HCEC 1CT (cell line): ENCODE measurements at places on chromosomes 2 and 18.
A peak's percentile ranks its signal among the peaks of the same experiment; 100 is the strongest.

DNA sequence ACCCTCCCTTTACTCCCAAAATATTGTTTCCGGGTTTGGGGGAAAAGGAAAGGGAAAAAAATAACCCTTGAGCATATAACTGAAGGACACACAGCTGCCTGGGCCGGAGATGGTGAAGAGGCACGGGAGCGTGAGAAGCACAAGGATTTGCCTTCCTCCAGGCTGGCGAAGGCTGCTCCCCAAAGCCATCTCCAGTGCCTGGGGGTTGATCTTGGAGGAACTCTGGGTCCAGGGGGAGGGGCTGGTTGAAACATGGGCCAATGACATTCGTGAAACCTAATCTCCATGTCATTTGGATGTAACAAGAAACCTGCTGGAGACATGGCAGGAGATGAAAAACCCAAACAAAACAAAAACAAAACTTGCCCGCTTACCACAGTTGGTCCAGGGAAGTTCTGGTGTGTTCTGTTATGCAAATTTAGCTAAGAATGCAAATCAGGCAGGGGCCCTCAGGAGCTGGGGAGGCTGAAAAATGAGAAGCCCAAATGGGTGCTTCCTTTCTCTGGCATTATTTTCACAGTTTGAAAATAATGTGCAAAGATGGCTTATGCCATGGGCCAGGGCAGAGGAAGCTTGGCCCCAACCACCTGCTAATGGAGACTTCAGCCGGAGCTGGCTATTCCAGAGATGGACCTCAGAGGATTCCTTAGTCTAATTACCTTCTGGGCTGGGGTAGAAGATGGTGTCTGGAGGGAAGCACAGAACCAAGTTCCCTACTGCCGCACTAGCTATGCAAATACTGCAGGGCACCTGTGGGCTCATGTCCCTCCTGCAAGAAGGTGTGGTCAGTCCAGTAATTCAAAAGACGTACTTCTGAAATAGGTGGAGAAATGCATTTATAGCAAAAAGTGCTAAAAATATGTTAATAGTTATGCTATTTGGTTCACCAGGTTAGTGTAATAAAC lies 180.9 kb downstream of the BCL2 start:
- DNase-seq = no peak

- no peak for DNase-seq
Measured at GRCh38 chr2:186907897-186908296, 58.9 kb upstream of the ZSWIM2 start.

DNA sequence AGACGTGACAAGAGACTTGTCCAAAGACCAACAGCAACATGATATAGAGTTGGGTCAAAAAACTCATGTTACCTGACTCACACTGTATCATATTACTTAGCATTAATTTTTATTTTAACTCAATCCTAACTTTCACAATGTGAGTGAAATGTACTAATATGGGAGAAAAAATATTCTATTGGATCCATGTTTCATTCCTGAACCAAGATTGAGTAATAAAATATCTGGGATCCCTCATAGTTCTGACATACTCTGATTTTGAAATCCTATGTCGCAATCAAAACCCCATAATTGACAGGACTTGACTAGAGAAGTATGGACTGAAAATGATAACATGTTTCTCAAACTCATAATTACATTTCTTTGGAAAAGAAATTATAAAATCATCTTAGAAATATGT lies 190.4 kb downstream of the RIT2 start:
- peak; percentile 51 for DNase-seq

- DNase-seq = no peak
Measured at GRCh38 chr2:205803500-205803899, 121.2 kb downstream of the NRP2 start.

DNA sequence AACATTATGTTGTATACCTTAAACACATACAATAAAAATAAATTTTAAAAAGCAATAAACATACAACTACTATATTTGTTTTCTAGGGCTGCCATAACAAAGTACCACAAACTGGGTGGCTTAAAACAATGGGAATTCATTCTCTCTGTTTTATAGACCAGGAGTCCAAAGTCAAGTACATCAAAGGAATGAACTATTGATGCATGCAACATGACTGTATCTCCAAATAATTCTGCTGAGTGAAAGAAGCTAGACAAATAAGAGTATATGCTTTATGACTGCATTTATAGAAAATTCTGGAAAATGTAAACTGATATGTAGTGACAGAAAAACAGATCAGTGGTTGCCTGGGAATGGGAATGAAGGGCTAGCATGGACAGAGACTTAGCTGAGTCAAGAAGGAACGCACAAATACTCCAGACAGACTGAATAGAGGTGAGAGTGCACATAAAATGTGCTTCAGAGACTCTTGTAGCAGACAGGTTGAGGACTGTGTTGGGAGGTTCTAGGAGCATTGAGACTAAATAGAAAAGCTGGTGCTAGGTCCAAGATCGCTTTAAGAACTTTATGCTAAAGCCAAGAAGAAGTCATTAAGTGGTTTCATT lies 11.0 kb upstream of the PLA2R1 start:
- peak; percentile 40 for DNase-seq

- DNase-seq = no peak
Measured at GRCh38 chr18:6004119-6004518, 108.8 kb upstream of the TMEM200C start.

GRCh38 chr2:28754321-28754720 lies 2.7 kb downstream of the PPP1CB start:
- peak; percentile 16 for DNase-seq

GRCh38 chr2:218428846-218429558 lies 10.1 kb downstream of the VIL1 start:
- no peak for DNase-seq

DNA sequence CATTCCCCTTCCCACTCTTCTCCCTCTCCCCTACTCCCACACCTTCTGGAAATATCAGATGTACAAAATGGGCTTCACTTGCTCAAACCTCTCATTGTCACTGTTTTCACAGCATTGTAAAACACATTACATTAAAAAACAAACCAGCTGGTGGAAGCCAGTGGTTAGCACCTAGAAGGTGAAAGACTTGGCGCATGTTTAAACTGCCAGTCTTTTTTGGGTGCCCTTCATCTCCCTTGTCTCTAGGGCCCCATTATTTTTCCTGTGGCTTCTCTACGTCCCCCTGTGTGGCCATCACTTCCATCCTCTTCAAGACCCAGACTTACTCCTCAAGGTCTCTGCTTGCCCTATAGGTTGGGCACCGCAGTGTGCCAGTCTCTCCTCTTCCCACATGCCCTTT lies 34.9 kb downstream of the MGAT5 start:
- DNase-seq = no peak

- no peak for DNase-seq
Measured at GRCh38 chr2:158325782-158326340, 130.7 kb downstream of the CCDC148 start.

DNA sequence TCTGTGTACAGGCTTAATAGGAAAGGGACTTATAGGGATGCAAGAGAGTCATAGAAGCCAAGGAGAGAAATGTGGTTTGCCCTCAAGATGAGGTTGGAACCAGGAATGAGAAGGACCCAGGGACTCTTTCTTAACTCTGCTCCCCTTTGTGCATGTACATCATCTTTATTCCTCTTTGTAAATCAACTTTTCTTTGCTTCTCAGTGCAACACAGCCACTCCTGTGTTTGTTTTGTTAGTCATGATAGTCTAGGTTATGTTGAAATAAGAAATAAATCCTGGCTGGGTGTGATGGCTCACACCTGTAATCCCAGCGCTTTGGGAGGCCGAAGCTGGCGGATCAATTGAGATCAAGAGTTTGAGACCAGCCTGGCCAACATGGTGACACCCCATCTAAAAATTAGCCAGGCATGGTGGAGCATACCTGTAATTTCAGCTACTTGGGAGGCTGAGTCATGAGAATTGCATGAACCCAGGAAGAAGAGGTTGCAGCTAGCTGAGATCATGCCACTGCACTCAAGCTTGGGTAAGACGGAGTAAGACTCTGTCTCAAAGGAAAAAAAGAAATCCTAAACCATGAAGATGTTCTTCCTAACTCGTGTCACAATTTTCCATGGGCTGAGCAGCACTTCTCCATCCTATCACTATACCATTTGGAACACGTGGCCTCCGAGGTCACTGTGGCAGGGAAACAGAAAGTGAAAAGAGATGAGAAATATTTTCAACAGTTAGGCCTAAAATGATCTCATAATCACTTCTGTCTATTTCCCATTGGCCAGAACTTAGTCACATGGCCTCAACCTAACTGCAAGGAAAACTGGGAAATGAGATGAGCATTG lies 73.0 kb upstream of the TMEM17 start:
- peak; percentile 70 for DNase-seq

DNA sequence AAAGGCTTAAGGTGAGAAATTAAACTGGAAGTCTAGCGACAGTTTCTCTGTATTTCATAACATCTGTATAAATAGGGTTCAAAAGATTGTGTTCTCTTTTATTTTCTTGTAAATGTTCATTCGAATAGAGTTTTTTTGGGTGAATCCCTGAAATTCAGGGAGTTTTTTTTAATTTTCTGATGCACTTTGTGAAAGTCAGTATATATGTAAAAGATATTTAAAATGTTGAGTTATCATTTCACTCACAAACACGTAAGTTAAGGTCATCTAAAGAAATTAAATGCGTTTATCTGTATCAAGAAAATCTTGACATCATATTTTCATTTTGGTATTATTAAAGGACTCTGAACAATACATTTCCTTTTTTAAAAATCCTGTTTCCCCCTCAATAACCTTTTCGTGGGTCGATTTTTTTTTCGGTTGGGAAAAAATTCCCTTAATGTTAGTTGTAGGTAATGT lies 3.4 kb downstream of the SP9 start:
- DNase-seq = no peak
